ENCODE measurements at places on chromosomes 1 and 21.

- DNase-seq = no peak
Measured at GRCh38 chr1:233722212-233722979, 108.5 kb downstream of the KCNK1 start.

DNA sequence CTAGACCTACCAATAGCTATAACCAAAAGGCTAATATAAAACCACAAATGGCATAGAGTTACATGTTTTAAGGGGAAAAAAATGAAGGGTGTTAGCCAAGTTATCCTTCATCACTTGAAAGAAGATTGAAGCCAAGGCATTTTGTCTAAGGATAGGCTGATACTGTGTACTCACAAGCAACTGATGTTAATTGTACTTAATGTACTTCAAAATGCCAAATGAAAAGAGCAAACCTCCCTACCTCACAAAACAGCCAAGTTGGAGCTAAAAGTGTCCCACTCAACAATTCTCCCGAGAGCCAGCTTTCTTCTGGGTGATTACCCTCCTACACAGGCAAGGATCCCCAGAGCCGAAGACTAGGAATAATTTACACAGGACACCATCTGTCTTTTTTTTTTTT lies 4.4 kb upstream of the IGSF3 start:
- DNase-seq = no peak

DNA sequence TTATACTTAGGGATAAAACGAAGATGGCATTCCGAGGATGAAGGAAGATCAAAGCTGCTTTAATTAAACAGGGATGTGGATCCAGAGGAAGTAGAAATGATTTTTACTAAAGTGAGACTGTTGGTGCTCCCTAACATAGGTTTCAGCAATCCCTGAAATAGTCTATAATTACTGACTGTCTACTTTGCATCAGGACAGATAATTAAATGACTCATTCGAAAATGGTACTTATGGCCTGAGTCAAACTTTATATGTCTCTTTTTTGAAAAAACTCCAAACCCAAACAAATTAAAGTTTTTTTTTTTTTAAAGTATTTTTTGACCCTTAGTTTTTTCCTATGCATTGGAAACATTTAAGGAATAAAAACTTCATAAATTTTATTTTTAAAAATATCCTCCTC lies 90.3 kb downstream of the LYST start:
- no peak for DNase-seq

- no peak for DNase-seq
Measured at GRCh38 chr1:61142726-61143500, 60.6 kb downstream of the NFIA start.

DNA sequence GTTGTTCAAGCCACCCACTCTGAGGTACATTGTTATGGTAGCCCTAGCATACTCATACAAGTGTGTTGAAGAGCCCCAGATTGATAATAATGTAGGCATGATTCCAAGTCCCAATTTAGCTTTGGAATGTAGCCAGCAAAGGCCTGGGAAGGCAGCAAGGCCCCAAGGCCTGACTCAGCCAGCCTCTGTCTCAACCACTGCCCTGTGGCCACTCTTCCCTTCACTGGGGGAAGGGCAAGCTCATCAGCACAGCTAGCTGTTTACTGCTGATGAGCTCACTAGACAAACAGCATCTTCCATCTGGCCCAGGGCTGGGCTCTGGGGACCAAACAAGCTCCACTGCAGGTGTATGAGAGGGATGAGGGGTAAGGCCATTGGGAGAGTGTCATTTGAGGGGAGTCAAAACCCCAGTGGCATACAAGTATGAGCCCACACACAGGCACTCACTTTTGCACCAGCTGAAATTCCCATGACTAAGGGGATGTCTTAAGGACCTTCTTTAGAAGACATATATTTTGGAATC lies 2.2 kb upstream of the IRF6 start:
- no peak for DNase-seq

GRCh38 chr1:77126307-77126706 lies 92.9 kb downstream of the PIGK start:
- peak; percentile 78 for DNase-seq

DNA sequence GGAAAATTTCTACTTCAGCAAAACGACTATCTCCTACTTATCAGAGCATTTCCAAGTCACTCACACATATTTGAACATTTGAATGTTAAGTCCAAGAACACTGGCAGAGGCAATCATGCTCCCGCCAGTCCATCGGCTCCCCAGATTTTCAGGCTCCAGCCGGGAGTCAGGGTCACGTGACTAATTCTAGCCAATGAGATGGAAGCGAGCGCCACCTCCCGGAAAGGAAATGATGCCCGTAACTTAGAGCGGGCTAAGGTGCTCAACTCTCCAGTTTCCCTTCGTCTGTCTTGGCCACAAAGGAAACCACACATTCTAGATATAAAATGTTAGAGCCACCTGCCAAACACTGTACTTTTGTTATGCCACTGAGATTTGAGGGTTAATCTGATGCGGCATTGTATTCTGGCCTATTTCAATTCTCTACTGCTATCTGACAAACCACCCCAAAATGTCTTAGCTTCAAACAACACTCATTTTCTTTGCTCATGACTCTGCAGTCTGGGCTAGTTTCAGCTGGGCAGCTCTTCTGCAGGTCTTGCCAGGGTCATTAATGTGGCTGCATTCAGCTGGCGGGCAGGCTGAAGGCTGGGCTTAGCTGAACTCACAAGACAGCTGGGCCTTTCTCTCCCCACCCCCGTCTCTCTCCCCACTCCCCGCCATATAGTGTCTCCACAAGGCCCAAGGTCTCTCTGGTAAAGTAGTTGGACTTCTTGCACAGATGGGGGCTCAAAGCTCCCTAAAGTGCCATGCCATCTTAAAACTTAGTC lies 16.5 kb upstream of the LHX4 start:
- peak; percentile 30 for DNase-seq

Measured in neural progenitor cell (in vitro differentiated cells).